ENCODE measurements at places on chromosomes 12 and 14. TPM values are rescaled to one million over a fixed set of nuclear protein-coding genes. Genes with fewer than 3 reads are reported as not detected.

GRCh38 chr12:110179291-110179690 is 55.1 kb downstream of the IFT81 start:
- peak; percentile 15 for DNase-seq

DNA sequence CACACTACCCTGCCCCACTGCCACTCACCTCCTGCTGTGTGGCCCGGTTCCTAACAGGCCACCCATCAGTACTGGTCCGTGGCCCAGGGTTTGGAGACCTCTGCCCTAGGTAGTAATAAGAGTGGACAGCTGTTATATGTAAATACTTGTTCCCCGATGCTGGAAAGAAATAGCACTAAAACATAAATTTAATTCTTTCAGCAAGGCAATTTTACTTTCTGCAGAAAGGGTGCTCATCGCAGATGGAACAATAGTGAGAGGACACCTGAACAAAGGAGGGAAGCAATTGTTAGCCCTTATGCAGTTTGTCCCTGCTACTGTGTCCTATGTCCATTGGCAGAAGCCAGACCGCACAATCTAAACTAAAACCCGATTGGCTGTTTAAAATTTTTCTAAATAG is 5.9 kb upstream of the CYP46A1 start:
- DNase-seq = no peak

DNA sequence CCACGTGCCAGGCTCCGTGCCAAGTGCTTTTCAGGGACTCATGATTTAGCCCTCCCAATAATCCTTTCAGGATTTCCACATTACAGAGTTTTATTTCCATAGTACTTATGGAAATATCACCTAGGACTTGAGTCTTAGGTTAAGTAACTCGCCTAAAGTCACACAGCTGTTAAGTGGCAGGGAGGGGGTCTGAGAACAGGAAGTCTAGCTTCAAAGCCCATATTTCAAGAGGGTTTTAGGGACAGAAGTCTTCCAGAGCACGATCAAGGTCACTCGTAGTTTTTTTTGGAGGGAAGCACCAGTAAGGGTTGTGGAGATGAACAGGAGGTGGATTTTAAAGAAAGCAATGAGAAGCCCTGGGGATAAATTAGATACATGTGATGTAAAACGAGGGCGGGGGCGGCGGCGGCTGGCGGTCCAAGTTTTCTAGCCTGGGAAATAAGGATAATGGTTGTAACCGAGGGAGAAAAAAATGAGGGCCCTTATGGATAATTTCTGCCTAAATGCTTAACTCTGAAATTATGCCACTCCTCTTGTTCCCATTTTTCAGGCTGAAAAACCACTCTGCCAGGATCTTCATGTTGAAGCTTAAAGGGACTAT is 192.6 kb upstream of the FOXN3 start:
- DNase-seq = no peak

GRCh38 chr14:99683619-99684409 is at the start of gene CYP46A1:
CYP46A1 (plus strand) TSS chr14:99684298; CDS start chr14:99684418, 120 bp downstream.
- DNase-seq = peak; percentile 100

- no peak for DNase-seq
These were observed 178.8 kb upstream of the DDHD1 start for GRCh38 chr14:53331921-53332320.

DNA sequence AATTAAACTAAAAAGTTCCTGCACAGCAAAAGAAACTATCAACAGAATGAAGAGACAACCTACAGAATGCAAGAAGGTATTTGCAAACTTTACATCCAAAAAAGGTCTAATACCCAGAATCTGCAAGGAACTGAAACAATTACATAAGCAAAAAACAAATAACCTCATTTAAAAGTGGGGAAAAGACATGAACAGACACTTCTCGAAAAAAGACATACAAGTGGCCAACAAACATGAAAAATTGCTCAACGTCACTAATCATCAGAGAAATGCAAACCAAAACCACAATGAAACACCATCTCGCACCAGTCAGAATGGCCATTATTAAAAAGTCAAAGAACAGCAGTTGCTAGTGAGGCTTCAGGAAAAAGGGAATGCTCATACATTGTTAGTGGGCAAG is 15.2 kb downstream of the PDE6H start:
- DNase-seq = no peak

DNA sequence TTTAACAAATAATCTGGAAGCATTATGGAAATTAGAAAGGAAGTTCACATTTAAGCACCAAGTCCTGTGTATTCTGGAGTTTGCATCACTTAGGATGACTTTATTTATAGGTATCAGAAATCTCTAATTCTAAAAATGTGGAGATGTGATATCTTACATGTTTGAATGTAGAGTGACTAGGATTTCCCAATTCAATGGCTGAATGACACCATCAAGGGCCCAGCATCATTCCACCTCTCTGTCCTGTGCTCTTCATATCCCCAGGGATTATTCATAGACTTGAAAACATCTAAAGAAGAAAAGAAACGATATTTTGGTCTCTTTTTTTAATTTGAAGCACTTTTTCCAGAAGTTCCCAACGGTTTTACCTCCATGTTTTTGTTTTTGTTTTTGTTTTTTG is 15.2 kb upstream of the METAP2 start:
- no peak for DNase-seq

- DNase-seq = no peak
These were observed 215.6 kb upstream of the USP15 start for GRCh38 chr12:62044450-62045135.

DNA sequence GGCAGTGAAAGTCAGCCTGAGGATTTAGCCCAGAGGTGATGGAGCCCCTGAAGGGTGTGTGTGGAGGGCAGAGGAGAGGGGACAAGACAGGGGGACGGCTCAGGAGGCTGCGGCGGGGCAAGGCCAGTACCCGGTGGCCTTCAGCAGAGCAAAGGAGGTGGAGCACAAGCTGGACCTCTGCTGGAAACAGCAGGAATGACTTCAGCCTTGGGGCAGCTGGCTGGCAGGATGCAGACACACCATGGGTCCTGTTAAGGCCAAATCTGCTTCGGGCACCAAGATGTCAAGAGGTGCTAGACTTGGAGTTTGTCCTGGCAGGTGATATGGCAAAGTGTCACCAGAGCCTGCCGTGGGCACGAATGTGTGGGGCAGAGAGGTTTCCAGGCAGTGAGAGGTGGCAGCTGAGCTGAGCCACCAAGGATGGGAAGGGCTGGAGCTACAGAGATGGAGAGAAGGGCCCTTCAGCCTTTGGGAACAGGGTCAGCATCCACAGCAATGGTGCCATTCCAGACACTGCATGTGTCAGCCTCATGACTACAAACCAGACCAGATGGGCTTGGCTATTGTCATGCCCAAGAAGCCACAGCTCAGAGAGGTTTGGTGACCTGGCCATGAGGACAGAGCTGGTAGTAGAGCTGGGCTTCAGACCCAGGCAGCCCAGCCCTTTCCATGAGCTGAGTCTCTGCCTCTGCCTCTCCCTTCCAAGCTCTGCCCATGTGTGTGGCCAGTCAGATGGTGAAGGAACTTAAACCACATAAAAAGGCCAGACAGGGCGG is 91.9 kb downstream of the LGMN start:
- DNase-seq = no peak

GRCh38 chr14:65011538-65011937 is 24.8 kb downstream of the FNTB start:
- DNase-seq = peak; percentile 59

- no peak for DNase-seq
These were observed 139.7 kb downstream of the KSR2 start for GRCh38 chr12:117829108-117829507.

The KCNC2 gene
- total RNA-seq = not detected

The FAM181A gene
- not detected for total RNA-seq

The TSPAN11 gene
- 2.4 TPM for total RNA-seq

The RPS6KL1 gene
- total RNA-seq = 6.8 TPM

The KRT78 gene
- not detected for total RNA-seq

The ZBTB39 gene
- total RNA-seq = 6.0 TPM

Data from adrenal gland (tissue), 19 donors.